ENCODE measurements at places on chromosomes 1 and 21.

DNA sequence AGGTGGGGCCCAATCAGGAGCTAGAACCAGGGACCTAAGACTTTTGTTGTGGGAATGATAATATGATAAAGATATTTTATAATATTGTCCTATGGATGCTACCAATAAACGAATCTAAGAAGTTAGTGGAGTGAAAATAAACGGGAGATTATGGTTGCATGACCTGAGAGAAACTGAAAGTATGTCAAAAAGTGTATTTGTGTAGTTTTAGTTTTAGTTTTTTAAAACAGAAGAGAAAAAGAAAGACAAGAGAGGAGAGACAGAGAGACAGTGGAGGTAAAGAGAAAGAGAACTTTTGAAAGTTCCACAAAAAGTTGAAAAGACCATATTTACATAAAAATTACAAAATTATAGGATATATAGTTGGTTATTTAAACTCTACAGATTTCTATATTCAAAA is 64.1 kb upstream of the TMPRSS15 start:
- no peak for DNase-seq

DNA sequence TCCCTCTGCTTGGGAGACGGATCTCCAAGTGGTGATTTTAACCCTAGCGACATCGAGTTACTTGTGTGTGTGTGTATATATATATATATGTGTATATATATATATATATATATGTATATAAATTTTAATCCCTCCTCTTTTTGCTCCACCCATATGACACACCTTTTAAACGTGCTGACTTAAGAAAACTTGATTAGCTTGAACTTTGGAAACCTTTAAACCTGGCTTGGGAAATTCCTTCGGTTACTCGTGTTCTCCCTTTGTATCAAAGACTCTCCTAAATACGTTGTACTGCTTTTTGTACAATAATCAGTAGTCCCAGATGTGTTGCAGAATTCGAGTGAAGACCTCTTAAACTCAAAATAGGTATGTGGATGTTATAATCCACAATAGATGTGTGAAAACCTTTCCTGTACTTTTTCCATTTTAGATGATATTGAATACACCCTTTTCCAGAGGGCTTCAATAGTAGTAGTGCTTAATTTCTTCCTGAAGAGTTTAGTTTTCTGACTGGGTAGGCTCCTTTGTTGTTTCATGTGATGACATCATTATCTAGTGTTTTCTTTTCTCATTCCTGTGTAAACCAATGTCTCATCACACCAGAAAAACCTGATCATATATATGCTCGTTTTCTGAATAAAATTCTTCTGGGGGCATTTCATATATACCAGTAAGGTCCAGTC is 1.4 kb downstream of the RNF11 start:
- peak; percentile 13 for DNase-seq

GRCh38 chr21:20215959-20216358 is 782.2 kb upstream of the NCAM2 start:
- DNase-seq = no peak

DNA sequence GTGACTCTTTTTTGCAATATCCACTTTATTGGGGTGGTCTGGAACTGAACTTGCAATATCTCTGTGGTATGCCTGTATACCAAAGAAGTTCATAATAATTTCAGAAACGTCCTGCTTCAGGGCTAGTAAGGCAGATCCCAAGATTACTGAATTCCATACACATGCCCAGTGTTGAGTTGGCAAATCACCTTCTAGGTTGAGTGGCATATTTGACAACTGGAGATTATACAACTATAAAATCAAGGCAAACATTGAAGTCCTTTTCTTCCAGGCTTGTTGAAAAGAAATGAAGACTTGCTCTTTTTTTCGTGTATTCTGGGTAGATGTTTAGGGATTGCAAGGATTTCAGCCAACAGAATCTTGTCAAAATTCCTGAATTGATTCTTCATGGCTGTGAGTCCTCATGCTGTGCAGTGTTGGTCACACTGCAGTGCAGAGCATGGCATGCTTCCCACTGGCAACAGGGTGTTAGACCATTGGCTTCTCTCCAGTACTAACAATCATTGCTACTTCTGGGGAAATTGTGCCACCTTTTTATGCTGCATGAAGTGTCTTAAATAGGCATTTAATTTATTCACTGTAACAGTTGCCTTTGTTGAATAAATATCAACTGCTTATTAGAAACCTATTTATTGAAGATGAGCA is 367.1 kb upstream of the ADGRL4 start:
- DNase-seq = no peak

GRCh38 chr1:230010603-230011332 is 56.3 kb upstream of the GALNT2 start:
- DNase-seq = peak; percentile 3

DNA sequence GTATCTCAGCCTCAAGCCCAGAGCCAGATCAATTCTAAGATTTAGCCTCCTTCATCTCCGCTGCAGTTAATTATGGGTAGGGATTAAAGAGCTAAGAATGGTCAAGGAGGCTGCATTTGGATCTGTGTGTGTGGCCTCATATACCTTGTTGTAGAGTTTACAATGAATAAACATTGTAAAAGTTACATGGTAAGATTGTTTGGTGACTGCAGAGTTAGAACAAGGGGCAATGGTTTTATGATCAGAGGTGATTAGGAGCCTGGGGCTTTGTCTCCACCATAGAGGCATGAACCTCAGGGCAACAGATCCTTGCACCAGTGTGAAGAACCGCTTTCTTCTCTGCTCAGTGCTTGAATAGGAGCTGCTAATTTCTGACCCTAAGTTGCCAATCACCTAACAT is 77.0 kb upstream of the MARK1 start:
- no peak for DNase-seq

- no peak for DNase-seq
These were observed 16.7 kb upstream of the ACTRT2 start for GRCh38 chr1:3004285-3005205.

- DNase-seq = no peak
These were observed 235.2 kb downstream of the TRABD2B start for GRCh38 chr1:47761974-47762373.

DNA sequence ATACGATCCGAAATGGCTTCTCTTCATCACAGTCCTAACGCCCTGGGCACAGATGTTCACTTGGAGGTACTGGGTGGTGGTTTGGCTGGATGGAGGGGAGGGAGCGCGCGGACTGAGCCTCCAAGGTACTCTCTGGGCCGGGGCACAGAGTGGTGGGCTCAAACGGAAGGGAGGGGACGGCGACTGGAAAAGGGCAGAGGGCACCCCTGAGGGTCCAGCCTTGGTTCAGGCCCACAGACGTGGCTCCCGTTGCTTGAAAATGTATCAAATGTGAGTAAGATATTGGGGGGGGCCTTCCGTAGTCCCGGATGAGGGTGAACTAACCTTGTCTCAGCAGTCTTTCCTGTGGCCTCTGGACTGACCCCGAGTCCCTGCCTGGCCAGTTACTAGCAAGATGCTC is 463 bp downstream of the IL12RB2 start:
- no peak for DNase-seq

DNA sequence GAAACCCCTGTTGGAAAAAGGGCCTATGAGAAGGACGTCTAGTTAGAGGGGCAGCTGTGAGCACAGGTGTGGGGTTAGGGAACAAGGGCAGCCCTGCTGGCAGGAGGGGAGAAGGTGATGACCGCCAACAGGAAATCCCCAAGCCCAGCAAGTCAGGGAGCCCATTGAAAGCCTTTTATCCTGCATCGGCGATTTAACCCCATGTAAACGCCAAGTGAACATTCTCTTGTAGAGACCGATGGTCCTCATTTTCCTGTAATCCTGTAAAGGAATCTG is 1.1 kb upstream of the BSND start:
- DNase-seq = no peak

GRCh38 chr1:31897526-31898100 is 40.6 kb downstream of the PTP4A2 start:
- no peak for DNase-seq

DNA sequence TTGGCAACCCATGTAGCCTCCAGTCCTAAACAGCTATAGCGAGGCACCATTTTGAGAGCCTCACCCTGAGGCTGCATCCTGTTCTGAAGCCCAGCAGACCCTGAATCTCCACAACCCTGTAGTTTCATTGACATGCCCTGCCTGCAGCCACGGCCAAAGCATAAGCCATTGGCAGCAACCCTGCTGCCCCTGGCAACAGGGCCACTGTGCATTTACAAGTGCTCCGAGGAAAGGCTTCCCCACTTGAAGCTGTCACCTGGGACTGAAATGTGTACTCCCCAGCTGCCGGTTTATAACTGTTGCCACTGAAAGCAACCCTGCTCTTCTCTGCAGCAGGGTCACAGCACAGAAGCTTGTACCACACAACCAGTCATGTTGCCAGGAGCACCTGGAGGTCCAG is 124.2 kb upstream of the OLFM3 start:
- DNase-seq = no peak

GRCh38 chr1:51235673-51236530 is at the start of gene RNF11:
Gene RNF11 (plus strand): TSS chr1:51236273. CDS start chr1:51236757, 484 bp downstream.
- peak; percentile 90 for DNase-seq

DNA sequence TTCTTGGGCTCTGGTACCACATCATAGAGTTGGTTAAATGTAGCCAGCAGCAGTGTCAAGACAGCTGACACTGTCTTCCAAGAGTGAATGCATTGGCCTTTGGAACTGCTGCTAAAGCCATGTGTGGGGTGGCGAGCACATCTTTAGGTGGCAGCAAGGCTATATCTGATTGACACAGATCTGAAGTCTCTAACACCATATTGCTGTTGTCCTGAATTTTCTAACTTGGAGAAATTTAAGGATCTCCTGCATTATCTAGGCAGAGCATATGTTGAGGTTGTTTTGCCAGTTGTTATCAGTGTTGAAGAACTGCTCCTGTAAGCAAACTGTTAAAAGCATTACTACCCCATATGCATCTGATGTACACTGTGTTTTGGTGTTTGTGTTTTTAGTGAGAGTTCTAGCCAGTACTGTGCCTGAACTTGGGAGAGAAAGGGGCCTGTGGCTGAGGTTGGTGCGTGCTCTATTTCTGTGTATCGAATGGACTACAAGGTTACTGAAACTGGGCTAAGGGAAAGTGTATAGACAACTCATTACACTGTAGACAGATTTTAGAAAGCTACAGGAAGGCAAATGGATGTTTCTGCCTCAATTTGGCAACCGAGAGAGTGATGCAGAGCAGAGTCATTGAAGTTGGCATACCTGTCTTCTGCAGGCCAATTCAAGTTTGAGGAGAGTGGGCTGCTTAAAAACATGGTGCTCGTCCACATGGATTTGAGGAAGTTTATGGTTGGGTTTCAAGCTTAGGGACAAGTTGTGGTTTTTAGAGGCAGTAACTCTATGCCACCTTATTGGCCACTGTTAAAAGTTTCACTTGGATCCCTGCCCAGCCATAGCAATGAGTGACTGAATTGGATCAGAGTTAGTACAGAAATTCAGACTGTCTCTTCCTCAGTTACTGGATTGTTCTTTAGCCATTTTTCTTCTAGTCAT is 16.9 kb downstream of the DYRK3 start:
- DNase-seq = peak; percentile 75

DNA sequence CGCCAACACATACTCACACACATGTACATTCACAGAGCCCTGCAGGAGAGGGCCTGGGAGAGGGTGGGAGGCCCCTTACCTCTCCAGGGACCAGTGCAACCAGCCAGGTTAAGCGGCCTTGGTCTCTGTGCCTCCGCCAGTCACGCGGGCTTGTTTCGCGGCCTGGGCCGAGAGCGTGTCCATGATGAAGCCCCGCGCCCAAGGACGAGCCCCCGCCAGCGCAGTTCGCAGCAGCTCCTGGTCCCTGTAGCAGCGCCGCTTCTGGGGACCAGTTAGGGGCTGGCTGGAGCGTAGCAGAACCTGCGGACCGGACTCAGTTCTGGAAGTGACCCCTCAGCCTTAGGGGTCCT is 7.3 kb upstream of the FAM167B start:
- no peak for DNase-seq

DNA sequence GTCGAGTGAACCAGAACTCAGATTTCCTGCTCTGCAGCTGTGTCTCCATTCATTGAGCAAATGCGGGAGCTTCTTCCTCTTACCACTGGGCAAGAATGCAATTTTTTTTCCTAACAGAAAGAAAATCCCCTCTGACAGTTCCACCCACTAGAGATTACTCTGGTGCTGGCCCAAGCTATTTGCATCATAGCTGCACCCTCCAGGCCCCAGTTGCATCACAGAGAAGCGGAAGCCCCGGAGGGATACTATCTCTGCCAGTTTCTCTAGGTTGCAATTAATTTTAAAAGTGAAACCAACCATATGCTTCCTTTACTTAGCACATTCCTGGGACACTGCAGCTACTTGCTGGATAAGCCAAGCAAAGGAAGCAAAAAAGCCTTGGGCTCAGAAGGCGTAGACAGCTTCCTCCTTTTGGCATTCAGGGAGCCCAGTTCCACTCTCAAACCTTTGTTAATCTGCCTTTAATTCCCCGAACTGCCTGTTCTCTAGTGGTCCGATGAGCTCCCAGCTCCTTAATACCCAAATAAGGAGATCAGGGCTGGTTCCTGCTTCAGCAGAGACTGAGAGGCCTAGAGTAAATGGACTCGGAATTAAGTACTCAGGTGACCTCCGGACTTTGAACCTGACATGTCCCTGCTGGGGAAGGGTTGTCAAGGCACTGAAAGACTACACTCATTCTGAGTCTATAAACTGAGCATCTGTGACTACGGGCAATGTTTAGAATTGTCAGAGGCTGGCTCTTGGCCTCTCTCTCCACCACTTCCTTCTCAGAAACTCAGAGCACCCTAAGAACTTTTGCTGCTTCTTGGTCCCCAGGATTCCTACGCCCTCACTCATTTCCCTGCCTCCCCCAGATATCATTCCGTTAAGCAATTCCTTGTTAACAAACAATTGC is 72.5 kb upstream of the TNFSF18 start:
- peak; percentile 55 for DNase-seq

GRCh38 chr1:228039006-228039903 is 32.5 kb downstream of the WNT3A start:
- DNase-seq = no peak

- no peak for DNase-seq
These were observed 223.8 kb downstream of the PTPRU start for GRCh38 chr1:29460041-29460610.

- DNase-seq = no peak
These were observed 7.0 kb downstream of the TMEM61 start for GRCh38 chr1:54987427-54987826.
